Gastrocnemius medialis (tissue), 4 donors: ENCODE measurements at places on chromosomes 1 and 21. TPM values are rescaled to one million over a fixed set of nuclear protein-coding genes. Genes with fewer than 3 reads are reported as not detected.

The BRDT gene
- total RNA-seq: not detected

The RNU1-1 gene
- not detected for total RNA-seq

The KIF2C gene
- total RNA-seq: 0.46 TPM

The PYGO2 gene
- total RNA-seq: 12.6 TPM

The KCND3 gene
- 2.6 TPM for total RNA-seq

The CD34 gene
- total RNA-seq: 18.5 TPM

The MFAP2 gene
- total RNA-seq: 0.36 TPM

The OR2T35 gene
- total RNA-seq: not detected

The CD55 gene
- 98.4 TPM for total RNA-seq

The PPFIA4 gene
- total RNA-seq: 8.4 TPM

The CAPN8 gene
- total RNA-seq: 0.85 TPM

GRCh38 chr21:43733529-43734071 is 14.7 kb downstream of the PDXK start:
- H3K4me3 ChIP-seq: no peak overlapping the region
- H3K27ac ChIP-seq: no peak overlapping the region
- H3K36me3 ChIP-seq: no peaks in the 10 kb centered on the region

- H3K27ac ChIP-seq: no peak overlapping the region
- no peak overlapping the region for H3K4me3 ChIP-seq
- no peaks in the 10 kb centered on the region for H3K4me1 ChIP-seq
- H3K36me3 ChIP-seq: no peaks in the 10 kb centered on the region
These were observed 256.3 kb upstream of the DUSP10 start for GRCh38 chr1:221998186-221998612.

GRCh38 chr1:236140705-236141446 is 1.5 kb upstream of the GPR137B start:
- H3K4me3 ChIP-seq: peak overlapping the region; percentile 62
- H3K4me1 ChIP-seq: no peaks in the 10 kb centered on the region
- no peaks in the 10 kb centered on the region for H3K36me3 ChIP-seq
- no peak overlapping the region for H3K27ac ChIP-seq
- H3K27me3 ChIP-seq: peaks cover 38% of the 10 kb centered on the region

- H3K27ac ChIP-seq: no peak overlapping the region
- no peak for DNase-seq
- H3K27me3 ChIP-seq: no peaks in the 10 kb centered on the region
- H3K36me3 ChIP-seq: no peaks in the 10 kb centered on the region
- no peak overlapping the region for H3K4me3 ChIP-seq
- no peaks in the 10 kb centered on the region for H3K4me1 ChIP-seq
These were observed 32.8 kb upstream of the EPS15 start for GRCh38 chr1:51551848-51552296.

DNA sequence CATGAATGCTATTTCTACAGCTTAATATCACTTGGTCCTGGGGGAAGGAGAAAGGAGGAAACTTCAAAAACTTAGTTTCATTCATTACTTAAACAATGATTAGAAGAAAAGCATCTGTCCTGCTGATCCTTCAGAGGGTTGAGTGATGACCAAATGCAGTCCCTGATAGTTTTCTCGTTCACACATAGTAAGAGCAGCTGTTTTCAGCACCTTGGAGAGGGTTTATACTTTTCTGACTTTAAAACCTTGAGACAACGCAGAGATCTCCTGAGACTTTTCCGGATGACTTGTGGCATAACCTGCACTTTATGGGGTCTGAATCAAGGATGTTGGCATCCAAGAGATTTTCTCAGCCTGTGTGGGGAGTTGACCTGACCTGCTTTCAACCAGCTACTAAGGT is 94.0 kb upstream of the KCND3 start:
- no peaks in the 10 kb centered on the region for H3K27me3 ChIP-seq
- H3K4me3 ChIP-seq: no peak overlapping the region
- no peak overlapping the region for H3K27ac ChIP-seq

DNA sequence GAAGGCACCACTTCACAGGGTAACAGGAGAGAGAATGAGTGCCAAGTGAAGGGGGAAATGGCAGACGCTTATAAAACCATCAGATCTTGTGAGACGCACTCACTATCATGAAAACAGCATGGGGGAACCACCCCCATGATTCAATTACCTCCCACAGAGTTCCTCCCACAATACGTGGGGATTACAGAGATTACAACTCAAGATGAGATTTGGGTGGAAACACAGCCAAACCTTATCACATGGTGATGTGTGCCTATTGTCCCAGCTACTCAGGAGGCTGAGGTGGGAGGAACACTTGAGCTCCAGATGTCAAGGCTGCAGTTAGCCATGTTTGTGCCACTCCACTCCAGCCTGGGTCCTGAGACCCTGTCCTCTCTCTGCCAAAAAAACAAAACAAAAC is 56.0 kb upstream of the DSCAM start:
- no peaks in the 10 kb centered on the region for H3K27me3 ChIP-seq
- no peaks in the 10 kb centered on the region for H3K4me1 ChIP-seq
- no peak overlapping the region for H3K27ac ChIP-seq
- no peaks in the 10 kb centered on the region for H3K36me3 ChIP-seq
- DNase-seq: no peak

DNA sequence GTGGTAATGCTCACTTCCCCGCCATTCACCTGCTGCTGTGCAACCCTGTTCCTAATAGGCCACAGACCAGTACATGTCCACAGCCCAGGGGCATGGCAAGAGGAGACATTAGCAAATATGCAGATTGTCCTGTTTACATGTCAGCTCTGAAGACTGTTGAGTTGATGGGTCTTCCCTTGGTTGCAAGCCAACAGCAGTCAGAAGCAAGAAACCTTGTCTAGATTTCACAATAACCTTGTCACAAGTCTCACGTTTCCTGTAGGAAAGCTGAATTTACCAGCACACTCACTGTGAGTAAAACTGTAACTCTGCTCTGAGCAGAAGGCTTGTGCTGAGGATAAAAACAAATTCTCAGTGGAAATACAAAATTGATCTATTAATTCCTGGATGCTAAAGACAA is 195.1 kb downstream of the HLX start:
- H3K4me3 ChIP-seq: no peak overlapping the region
- DNase-seq: no peak
- no peaks in the 10 kb centered on the region for H3K36me3 ChIP-seq
- no peaks in the 10 kb centered on the region for H3K27me3 ChIP-seq

- no peaks in the 10 kb centered on the region for H3K27me3 ChIP-seq
- DNase-seq: no peak
- no peak overlapping the region for H3K4me3 ChIP-seq
- H3K36me3 ChIP-seq: no peaks in the 10 kb centered on the region
- H3K27ac ChIP-seq: no peak overlapping the region
These were observed 100.4 kb upstream of the F3 start for GRCh38 chr1:94641990-94642389.

- no peaks in the 10 kb centered on the region for H3K27me3 ChIP-seq
- H3K4me1 ChIP-seq: peaks cover 25% of the 10 kb centered on the region
- H3K27ac ChIP-seq: peak overlapping the region; percentile 19
- H3K36me3 ChIP-seq: no peaks in the 10 kb centered on the region
These were observed 195.9 kb upstream of the GALNT2 start for GRCh38 chr1:229871078-229871676.

GRCh38 chr1:115283681-115284146 is 54.3 kb downstream of the NGF start:
- H3K4me3 ChIP-seq: no peak overlapping the region
- H3K27ac ChIP-seq: peak overlapping the region; percentile 74
- H3K27me3 ChIP-seq: no peaks in the 10 kb centered on the region
- H3K36me3 ChIP-seq: no peaks in the 10 kb centered on the region
- DNase-seq: no peak

GRCh38 chr1:236168716-236169429 is 26.5 kb downstream of the GPR137B start:
- no peak for DNase-seq
- H3K27ac ChIP-seq: no peak overlapping the region
- no peak overlapping the region for H3K4me3 ChIP-seq
- no peaks in the 10 kb centered on the region for H3K4me1 ChIP-seq
- H3K27me3 ChIP-seq: no peaks in the 10 kb centered on the region
- H3K36me3 ChIP-seq: no peaks in the 10 kb centered on the region

DNA sequence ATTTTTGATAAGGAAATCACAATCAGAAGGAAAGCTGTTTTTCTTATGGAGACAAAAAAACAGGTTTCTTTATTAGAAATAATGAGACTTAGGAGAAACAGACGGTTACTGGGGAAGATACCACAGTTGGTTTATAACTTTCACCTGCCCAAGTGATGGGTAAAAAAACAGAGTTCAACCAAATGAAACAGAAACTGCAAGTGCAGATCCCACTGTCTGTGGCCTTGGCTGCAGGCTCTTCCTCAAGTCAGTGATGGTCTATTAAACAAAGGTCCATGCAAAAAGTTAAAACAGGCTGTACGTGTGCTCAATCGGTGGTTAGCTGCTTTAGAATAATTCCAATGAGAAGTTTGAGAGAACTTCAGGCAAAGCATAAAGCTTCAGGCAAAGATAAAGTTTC is 112.1 kb upstream of the NEGR1 start:
- H3K4me1 ChIP-seq: peaks cover 5% of the 10 kb centered on the region
- no peaks in the 10 kb centered on the region for H3K36me3 ChIP-seq
- H3K4me3 ChIP-seq: no peak overlapping the region
- H3K27ac ChIP-seq: no peak overlapping the region
- H3K27me3 ChIP-seq: no peaks in the 10 kb centered on the region
- no peak for DNase-seq

GRCh38 chr1:23122023-23122748 is 46.5 kb downstream of the LUZP1 start:
- H3K36me3 ChIP-seq: no peaks in the 10 kb centered on the region
- H3K27me3 ChIP-seq: no peaks in the 10 kb centered on the region
- no peak for DNase-seq

GRCh38 chr1:193241132-193241827 is 54.9 kb upstream of the B3GALT2 start:
- no peaks in the 10 kb centered on the region for H3K27me3 ChIP-seq
- no peak for DNase-seq
- H3K36me3 ChIP-seq: no peaks in the 10 kb centered on the region
- H3K4me3 ChIP-seq: no peak overlapping the region
- no peak overlapping the region for H3K27ac ChIP-seq

DNA sequence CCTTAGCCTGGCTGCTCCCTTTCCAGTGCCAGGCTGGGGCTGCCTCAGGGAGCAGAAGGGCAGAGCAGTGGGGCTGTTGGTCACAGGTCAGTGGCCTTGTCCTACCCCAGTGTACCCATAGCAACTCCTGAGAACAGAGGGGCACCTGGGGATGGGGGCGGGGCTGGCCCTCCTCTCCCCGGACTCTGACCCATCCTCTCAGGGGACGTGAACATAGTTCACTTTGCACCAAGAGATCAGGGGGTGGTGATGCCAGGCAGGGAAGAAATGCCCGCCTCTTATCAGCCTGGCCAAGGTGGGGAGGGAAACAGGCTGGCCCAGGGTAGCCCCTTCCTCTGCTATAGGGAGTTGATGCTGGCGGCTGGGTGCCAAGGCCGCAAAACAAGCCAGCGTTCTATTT is 4.9 kb downstream of the ETNK2 start:
- no peak overlapping the region for H3K27ac ChIP-seq
- H3K4me3 ChIP-seq: no peak overlapping the region
- no peaks in the 10 kb centered on the region for H3K36me3 ChIP-seq
- DNase-seq: no peak
- peaks cover 14% of the 10 kb centered on the region for H3K27me3 ChIP-seq
- H3K4me1 ChIP-seq: peaks cover 4% of the 10 kb centered on the region

GRCh38 chr21:41703857-41704501 is 62.9 kb downstream of the RIPK4 start:
- H3K36me3 ChIP-seq: no peaks in the 10 kb centered on the region
- no peaks in the 10 kb centered on the region for H3K27me3 ChIP-seq
- H3K27ac ChIP-seq: no peak overlapping the region
- no peak for DNase-seq
- H3K4me3 ChIP-seq: no peak overlapping the region
- H3K4me1 ChIP-seq: no peaks in the 10 kb centered on the region

DNA sequence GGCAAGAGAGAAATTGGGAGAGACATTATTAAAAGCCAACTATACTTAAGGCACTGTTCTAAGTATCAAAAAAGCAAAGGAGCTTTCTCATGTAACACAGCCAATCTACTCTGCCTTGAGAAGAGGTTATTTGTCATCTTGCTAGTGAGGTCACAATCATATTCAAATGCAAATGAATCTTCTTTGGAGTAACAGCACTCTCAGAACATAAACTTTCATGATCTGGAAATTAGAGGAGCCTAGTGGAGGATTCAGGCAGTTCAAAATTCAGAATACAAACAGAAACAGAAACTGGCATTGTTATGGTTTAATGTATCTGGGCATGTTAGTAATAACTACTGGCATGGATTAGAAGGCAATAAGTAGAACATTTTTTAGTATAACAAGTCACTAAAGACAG is 57.4 kb downstream of the ARID4B start:
- H3K36me3 ChIP-seq: no peaks in the 10 kb centered on the region
- no peak overlapping the region for H3K27ac ChIP-seq
- no peak overlapping the region for H3K4me3 ChIP-seq
- H3K27me3 ChIP-seq: no peaks in the 10 kb centered on the region
- DNase-seq: no peak

DNA sequence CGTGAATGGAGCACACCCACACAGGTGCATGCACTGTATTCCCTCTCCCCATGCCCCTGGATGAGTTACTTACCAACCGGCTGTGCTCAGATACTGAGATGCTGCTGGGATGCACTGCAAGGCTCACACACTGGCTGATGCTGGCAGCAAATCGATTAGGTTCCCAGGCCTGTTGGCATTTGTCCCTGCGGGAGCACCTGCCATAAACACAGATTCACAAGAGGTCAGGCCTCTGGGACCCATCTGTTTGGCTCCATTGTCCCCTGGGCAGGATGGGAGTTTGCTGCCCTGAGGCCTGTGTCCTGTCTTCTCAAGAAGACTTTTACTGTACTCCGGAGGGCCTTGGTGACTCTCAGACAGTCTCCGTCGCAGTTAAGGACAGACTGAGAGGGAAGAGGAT is 145.4 kb downstream of the PLXNA2 start:
- H3K4me3 ChIP-seq: no peak overlapping the region
- H3K27ac ChIP-seq: no peak overlapping the region
- DNase-seq: no peak
- peaks cover 8% of the 10 kb centered on the region for H3K4me1 ChIP-seq

DNA sequence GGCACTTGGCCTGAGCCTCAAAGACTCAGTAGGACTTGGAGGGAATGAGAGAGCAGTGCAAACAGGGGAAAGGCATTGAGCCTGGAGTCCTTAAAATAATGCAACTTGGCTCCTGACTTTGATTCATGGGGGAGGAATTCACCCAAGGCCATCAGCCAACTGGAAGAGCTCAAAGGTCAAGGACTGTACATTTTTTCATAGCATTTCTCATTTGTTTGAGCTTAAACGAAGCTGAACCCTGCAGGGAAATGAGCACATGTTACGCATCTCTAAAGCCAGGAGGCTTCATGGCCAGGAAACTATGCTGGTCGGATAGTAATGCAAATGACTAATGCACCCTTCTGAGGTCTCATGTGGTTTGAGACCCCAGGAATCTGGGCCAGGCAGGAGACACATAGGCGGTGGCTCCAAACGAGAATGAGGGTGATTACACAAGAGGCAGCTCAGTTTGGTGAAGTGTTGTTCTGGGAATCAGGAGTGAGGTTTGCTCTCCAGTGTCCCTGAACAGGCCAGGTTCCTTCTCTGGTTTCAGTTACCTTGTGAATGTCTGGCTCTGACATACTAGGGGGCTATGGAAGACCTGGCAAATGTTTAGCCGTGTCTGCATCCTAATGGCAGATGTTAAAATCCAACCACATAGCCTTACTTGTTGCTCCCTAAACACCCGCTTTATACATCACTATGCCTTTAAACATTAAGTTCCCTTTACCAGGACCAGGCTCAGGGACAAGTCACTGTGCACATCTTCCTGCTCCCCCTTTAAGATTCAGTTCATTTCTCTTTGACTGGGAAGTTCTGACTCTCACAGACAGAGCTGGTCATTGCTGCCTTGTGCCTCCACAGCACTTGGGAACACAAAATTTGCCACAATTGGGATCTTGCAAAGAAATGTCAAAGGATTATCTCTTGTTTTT is 503.9 kb upstream of the USP24 start:
- DNase-seq: peak; percentile 41
- no peaks in the 10 kb centered on the region for H3K36me3 ChIP-seq
- no peaks in the 10 kb centered on the region for H3K27me3 ChIP-seq
- peak overlapping the region; percentile 43 for H3K27ac ChIP-seq
- H3K4me1 ChIP-seq: peaks cover 15% of the 10 kb centered on the region
